ENCODE measurements at places on chromosomes 7 and 10.

DNA sequence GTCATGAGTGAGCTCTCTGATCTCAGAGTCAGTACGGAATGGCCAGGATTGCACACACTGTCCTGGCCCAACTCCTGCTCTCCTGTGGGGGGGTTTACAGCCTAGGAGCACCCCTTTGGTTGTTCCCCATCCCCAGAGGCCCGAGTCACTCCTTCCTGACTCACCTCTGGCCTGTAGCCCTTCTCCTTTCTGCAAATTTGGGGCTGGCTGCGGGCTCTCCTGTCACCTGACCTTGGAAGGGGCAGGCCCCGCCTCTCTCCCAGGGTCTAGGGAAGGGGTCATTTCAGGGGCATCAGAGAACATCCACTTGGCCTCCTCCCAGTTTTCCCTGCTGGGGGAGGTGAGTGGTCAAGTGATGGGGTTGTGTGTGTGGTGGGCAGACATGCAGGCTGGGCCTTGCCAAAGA is 1.7 kb downstream of the NYAP1 start:
- no peak for DNase-seq

- no peak for DNase-seq
These were observed 190.3 kb downstream of the COBL start for GRCh38 chr7:51126324-51126723.

DNA sequence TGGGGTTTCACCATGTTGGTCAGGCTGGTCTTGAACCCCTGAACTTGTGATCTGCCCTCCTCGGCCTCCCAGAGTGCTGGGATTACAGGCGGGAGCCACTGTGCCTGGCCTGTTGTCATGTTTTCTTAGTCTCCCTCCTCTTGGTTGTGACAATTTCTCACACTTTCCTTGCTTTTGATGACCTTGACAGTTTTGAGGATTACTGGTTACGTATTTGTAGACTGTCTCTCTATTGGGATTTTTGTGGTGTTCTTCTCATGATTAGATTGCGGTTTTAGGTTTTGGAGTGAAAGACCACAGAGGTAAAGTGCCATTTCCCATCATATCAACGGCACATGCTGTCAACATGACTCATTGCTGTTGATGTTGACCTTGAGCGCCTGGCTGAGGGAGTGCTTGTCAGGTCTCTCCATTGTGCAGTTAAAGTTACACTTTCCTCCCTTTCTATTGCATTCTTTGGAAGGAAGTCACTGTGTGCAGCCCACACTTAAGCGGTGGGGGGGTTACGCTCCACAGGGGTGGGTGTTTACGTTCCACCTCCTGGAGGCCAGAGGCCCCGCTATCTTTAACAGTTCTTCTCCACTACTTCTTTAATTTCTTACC is 10.8 kb downstream of the NEURL1 start:
- no peak for DNase-seq

DNA sequence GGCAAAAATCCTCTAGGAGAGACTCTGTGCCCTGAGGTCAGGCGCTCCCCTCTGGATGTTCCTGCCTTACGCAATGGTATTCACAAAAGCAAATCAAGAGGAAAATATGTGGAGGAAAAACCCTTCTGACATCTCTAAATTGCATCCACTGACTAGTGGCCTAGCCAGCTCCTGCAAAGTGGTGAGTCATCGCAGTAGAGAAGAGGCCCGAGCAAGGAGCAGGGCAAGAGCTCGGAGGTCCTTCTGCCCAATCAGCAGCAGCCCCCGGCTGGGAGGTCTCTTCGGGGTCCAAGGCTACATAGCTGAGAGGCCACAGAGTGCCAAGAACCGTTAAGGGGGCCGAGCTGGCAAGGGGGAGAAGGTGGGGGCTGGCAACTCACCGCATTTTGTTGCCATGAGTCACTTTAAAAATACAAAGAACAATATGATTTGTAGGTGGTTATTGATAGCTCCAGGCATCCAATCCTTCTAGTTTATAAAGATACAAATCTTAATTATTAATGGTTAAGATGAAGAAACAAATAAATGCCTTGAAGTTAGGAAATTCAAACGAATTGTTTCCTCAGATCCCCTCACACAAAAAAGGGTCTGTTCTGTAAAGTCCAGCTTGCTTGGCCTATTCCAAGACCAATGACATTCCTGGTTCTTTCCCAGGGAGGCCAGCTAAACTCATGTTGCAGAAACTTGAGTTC is 161.6 kb downstream of the PKD1L1 start:
- no peak for DNase-seq

GRCh38 chr10:92125144-92125543 is 165.7 kb downstream of the CPEB3 start:
- peak; percentile 69 for DNase-seq

- DNase-seq, result no peak
These were observed 25.0 kb downstream of the ZFAND2A start for GRCh38 chr7:1134951-1135350.

Measured in NCI-H524 (cell line).